Stimulated activated CD4-positive, alpha-beta T cell treated with anti-CD3 and anti-CD28 coated beads, Interleukin-4, amount 100 ng/mL, for 4 hours (primary cell): ENCODE measurements at places on chromosomes 2 and 18.

DNA sequence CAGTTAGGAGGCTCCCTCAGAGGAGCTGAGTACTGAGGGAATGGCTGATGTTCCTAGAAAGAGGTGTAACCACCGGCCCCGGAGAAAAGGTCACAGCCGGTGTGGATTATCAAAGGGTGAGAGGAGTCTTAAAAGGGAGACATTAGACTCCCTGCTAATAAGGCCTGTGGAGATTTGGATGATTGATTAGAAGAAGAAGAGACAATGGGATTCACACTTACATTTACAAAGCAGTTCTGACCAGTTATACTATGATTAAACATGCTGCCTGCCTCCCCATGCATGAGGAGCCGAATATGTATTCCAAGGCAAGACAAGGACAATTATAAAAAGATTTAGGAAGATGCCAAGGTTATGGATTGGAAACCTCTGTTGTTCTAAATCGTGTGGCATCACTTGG lies 302.4 kb downstream of the SLC4A3 start:
- no peak for DNase-seq

DNA sequence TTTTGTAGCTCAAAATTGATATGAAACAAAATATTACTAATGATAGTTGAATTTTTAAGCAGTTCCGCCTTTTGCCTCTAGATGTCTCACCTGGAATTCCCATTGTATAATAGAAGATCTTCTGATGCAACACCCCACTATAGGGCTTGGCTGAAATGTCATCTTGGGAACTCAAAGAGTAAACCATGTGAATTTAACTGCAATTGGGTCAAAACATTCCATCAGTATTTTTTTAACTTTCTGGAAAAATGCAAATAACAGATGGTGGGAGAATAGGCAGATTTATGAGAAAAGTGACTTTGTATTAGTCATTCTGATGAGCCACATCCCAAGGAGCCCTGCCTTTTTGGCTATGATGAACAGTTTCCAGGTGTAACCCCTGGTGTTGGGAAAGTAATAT lies 489.9 kb downstream of the NYAP2 start:
- no peak for DNase-seq

DNA sequence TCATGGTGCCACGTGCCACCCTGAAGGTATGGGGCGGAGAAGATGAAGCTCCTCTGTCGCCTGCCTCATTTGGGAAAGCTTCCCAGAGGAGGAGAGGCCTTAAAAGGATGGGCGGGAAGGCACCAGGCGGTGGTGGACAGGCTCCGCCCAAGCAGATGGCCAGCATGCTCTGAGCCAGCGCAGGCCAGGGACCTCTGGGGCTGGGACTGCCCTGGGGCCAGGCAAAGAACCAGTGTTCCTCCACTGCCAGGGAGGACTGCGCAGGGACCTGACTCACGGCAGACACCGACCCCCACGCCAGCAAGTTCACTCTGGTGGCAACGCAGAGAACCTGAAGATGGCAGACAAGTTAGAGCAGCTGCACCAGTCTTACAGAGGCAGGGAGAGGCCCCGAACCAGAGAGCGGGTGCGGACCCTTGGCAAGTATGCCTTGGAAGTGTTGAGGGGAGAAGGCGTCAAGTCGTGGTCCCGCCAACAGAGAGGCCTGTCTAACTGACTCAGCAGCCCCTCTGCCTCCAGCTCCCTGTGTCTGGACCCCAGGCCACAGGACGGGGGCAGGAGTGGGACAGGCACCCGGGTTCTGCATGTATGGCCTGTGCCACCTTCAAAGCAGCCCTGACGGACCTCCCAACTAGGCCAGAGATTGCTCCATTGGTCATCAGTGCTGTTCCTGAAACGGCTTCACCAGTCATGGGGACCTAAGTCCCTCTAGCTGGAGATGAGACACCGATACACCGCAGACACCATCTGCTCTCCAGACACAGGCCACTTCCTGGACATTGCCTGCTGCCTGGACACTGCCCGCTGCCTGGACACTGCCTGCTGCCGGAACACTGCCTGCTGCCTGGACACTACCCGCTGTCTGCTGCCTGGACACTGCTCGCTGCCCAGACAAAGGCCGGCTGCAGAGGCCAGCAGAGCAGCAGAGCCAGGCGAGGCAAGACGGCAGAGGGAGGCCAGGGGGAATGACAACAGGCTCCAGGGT lies 124.7 kb downstream of the HDAC4 start:
- DNase-seq: no peak

- DNase-seq: no peak
Measured at GRCh38 chr2:110746586-110747521, 14.5 kb downstream of the ACOXL start.

DNA sequence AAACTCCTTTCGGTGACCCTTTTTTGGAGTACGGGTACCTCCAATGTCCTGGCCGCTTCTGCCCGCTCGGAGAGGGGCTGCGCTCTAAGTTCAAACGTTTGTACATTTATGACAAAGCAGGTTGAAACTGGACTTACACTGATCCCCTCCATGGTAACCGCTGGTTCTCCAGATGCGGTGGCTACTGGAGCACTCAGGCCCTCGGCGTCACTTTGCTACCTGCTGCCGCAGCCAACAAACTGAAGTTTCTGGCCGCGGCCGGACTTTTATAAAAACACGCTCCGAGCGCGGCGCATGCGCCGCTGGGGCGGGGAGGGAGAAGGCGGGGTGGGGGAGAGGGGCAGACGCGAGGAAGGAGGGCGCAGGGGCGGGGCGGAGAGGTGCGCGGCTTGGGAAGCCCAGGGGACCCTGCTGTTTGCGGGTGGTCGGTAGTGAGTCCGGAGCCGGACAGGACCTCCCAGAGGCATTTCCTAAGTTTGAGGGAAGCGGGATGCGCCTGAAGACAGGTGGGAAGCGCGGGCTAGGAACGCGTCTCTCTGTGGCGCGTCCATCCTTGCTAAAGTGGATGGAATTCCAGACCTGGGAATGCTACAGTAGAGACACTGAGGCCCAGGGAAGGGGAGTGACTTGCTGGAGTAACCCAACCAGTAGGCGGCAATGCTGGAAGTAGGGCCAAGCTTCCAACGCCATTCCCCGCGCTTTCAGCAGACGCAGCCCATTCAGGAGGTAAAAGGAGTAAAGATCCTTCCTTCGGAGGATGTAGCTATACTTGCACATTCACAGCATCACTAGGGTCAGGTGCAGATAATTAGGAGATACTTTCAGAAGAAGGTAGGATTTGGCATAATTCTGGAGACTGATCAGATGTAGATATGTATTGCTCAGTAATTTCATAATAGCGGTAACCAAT lies at the start of gene CXCR4:
CXCR4 (minus strand) TSS at position 241 of the 910 bp plus-strand sequence; CDS start at position 152, 89 bp downstream.
- DNase-seq: peak; percentile 77

GRCh38 chr2:68319398-68320117 lies at the start of gene CNRIP1:
TSS of gene CNRIP1 (minus strand) at chr2:68319949. CDS start at chr2:68319400, 549 bp downstream.
- no peak for DNase-seq

GRCh38 chr18:54076166-54076565 lies 148.3 kb downstream of the MBD2 start:
- no peak for DNase-seq

DNA sequence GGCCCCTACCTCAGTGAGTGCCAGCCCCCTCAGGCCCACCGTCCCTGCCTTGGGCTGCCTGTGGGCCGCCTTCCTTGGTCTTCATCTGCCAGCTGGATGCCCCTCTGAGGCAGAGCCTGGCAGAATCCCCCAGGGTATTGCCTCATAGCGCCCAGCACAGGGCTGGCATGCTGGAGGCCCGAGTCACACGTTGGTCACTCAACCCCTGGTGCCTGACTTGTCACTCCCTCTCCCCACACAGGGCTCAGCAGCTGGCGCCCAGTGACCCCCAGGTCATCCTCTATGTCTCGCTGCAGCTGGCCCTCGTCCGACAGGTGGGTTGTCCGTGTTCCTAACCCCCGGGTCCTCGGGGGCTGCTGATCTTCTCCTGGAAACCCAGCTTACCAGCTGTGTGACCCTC lies 108.4 kb upstream of the MCFD2 start:
- DNase-seq: no peak

DNA sequence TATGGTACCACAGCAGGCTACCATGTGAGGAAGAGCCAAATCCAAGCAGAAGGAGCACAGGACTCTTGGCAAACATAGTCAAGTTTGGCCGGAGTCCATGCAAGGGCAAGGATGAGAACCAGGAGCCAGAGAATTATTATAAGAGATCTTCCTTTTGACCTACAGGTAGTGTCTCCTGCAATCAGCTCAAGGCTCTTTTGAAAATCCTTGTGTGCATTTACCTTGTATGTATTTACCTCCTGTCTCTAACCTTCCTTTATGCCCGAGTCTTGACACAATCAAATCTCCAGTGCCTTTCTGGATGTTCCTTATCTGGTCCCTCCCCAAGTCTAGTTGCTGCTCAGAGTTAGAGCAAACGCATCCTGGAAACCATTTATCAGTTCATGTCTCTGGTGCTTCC lies 855.0 kb upstream of the CELF4 start:
- no peak for DNase-seq

DNA sequence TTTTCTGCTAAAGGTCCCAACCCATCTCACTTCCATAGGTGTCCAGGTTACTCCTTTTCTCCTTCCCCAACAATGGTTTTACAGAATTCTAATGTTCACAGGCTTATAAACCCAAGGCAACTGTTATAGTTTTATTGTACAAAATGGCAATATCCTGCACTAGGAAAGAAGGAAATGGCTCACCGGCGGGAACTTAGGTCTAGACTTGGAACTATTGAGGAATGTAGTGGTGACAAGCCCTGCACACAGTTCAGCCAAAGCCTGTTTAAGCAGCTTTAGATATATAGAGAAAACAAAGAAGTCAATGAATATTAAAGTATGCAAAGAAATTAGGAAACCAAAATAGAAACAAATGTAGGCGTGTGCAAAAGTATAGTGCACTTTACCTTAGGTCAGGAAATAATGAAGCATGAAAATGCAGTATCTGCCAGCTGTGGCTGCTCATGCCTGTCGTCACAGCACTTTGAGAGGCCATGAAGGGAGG lies 22.7 kb upstream of the KCNG3 start:
- DNase-seq: no peak

DNA sequence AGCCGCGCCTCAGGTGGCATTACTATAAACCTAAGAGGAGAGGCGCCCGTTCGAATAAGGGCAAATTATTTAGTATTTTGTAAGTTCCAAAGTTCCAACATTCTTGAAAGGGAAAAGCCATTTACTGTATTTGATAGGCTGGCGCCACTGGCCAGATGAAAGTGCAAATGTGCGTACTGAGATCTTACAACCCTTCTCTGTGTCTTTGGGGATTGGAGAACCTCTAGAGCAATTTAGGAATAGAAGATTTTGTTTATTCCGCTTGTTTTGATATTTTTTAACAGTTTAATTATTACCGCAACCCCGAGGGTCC lies 467 bp upstream of the WDR35 start:
- DNase-seq: no peak

- no peak for DNase-seq
Measured at GRCh38 chr2:219544567-219544966, 739 bp downstream of the TMEM198 start.

DNA sequence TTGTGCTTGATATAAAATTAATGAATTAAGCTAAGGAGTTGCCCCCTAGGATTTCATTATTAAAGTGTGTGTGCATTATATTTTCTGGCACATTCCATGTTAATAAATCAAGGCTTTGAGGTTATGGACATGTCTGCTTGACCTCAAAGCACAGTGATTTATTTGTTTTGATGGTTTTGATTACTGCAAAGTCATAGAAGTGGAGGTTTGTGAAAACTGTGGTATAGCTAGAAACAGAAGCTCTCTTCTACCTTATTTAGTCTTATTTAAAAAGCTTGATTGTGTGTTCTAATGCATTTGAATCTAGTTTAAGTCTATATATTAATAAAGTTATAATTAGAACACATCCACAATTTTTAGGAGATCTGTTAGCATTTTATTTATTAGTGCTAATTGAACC lies 32.2 kb downstream of the DOK6 start:
- no peak for DNase-seq

GRCh38 chr2:202039278-202040078 lies 5.8 kb downstream of the FZD7 start:
- no peak for DNase-seq

GRCh38 chr2:161233858-161234431 lies 73.7 kb downstream of the TANK start:
- no peak for DNase-seq

DNA sequence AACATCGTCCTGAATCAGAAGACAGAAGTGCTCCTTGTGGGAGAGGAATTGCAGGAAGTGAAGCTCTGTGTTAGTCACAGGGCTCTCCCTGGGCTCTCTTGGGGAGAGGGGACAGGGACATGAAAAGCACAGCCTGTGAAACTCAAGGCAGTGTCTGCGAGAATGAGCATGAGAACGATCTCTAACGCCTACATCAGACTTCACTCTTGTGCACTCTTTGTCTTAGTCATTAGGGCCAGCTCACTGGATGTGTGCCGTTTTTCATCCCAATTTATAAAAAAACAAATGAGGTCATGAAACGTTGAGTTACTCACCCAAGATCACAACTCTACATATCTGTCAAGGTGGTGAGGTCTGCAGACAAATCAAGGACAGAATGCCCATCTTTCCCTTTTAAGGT lies 27.0 kb upstream of the TWIST2 start:
- DNase-seq: no peak

DNA sequence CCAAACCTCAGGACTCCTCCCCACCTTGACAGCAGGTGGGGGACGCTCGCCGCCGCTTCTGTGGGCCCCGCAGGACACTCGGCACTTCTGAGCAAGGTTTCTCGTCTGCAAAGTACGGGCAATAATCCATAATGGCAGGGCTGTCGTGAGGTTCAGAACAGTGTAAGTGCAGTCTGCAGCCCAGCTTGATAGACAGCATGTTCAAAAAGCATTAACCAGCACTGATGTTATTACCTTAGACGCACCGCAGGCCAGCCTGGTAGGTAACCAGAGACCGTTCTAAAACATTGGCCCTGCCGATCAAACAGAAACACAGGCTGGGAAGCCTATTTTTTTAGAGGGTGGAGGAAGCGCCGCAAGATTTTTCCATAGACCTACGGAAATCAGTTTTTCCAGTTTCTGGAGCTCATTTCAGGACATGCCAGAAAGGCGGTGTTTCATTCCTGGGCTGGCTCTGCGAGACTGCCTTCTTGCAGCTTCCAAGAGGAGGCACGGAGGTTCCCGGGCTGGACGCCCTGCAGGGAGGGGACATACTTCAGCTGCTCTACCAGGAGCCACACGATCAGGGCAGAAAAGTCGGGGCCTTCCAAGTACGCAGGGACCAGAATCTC lies 148.7 kb downstream of the TPO start:
- DNase-seq: no peak

DNA sequence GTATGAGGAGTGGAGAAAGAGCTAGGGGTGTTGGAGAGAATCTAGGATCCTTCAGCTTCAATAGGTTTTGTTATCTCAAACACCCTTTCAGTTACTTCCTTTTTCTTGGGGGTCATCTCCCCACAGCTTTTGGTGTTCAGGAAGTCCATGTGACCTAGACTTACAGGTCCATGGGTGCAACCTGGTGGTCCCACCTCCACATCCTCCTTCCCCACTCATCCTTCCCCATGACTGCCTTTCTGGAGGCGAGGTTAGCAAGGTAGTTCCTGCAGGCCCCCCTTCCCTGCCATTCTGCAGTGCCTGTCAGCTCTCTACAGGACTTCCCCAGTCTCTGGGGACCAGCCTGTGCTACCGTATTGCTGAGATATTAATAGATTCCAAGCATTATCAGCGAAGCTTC lies 107.6 kb downstream of the TMEM17 start:
- no peak for DNase-seq

GRCh38 chr2:47354013-47354847 lies 48.7 kb upstream of the MSH2 start:
- no peak for DNase-seq

- DNase-seq: no peak
Measured at GRCh38 chr18:433960-434359, 66.5 kb downstream of the COLEC12 start.
